Activated naive CD4-positive, alpha-beta T cell treated with anti-CD3 and anti-CD28 coated beads for 36 hours (primary cell): ENCODE measurements at places on chromosomes 6 and 20.
A peak's percentile ranks its signal among the peaks of the same experiment; 100 is the strongest.

DNA sequence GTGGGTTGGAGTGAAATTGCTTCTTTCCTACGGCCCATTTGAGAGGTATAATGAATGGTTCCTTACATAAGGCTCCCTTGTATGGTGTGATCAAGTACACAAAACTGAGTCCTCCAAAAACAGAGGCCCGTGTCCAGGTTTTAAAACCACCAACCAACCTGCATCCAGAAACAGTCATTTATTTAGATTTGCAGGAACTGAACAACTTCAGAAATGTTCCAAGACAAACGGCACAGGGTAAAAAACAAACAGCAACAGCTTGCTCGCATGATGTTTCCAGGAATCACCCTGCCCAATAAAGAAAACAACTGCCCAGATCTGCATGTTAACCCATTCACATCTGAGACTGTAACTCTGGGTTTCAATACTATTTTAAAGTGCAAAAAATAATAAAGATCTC, 40.2 kb upstream of the TRAM2 start:
- DNase-seq, result no peak

DNA sequence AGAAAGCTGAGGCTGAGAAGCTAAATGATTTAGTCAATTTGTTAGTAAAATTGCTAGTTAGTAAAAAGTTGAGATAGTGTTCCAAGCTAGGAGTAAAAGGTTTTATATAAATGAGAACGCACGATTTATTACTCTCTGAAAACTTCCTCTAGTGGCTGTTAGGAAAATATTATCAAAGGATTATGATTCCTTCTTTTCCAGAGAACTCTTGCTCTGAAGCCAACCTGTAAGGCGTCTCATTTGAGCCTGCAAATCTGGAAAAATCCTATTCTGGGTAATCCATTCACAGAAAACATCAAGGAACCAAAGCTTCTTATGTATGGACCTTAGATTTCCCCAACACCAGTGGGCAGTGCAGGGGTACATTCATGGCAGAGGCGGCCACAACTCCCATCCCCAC, 252.7 kb downstream of the SOD2 start:
- DNase-seq, result no peak

GRCh38 chr6:33768644-33769120, 20.2 kb downstream of the LEMD2 start:
- DNase-seq, result peak; percentile 85

- DNase-seq, result no peak
Measured at GRCh38 chr6:36970892-36971842, 14.8 kb downstream of the MTCH1 start.

DNA sequence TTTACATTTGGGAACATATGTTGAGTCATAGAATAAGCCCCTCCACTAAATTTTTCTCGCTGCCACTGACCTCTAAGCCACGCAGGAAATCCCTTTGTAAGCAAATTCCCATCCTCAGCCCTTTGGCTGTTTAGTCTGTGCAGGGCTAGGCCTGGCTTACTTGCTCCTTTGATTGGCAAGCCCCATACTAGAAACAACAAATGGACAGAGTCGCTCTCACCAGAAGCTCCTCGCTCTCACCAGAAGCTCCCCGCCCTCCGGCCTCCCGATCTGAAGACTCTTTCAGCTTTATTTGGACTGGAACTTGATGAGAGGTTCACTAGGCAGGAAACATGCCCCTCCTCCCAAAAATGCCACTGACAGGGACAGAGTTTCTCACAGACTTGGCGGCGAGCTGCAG, 149.2 kb upstream of the EXOC2 start:
- DNase-seq, result no peak

GRCh38 chr6:137900815-137901214, 33.8 kb downstream of the TNFAIP3 start:
- no peak for DNase-seq

DNA sequence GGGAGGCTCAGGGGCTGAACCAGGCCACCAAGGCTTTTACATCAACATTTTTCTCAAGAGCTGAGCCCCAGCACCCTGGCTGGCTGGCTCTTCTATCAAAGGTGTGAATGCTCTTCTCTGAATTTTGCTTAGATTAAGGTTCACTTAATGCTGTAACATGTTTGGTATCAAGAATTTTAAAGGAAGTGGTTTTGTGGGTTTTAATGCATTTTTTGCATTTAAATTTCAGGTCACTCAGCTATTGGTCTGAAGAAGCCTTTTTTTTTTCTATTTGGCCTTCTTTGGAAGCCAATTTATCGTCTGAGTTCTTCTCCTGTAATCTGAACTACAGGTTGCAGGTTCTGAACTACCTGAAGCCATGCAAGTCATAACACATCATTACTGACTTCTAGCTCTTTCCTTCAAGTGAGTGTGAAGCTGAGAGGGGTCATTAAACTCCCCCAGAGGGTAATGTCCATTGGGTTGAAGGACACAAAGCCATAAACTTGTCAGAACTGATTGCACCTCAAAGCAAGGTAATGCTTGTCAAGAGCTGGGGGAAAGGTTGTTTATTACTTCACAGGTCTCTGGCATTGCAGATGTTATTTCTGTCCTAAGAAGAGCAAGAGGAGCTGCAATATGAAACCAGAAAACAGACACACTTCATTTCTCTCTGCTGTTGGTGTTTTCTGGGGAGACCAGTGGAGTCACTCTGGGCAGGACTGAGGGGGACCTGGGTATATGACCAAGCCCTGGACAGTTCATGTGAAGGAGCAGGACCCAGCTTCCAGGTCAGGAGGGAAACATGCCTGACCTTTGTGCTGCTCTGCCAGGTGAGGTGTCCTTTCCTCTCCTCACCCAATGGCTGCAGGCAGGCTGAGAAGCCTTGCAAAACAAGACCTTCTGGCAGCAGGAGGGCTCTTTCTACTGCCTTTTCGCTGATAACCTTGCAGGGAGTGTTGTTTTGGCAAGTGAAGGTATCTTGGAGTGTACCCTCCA, 26.1 kb upstream of the NEDD9 start:
- DNase-seq, result peak; percentile 26
